ENCODE measurements at places on chromosomes 2 and 18.

DNA sequence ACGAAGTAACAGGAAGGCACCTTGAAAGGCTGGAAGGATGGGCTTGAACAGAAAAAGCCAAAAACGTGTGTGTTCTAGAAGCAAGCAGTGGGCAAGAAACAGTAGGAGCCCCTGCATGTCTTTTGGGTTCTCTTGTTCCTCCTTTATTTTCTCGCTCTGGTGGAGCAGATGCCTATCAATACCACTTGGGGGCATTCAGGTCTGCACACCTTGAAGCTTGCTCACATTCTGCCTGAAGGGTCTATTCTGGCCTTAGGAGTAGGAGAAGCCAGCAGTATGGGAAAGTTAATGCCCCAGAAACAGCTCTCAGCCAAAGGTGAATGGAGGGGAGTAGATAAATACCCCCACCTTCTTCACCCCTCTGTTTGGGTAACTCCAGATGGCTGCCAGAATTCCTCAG is 204.5 kb downstream of the TXNL1 start:
- no peak for DNase-seq

GRCh38 chr2:437756-438393 is 150.0 kb upstream of the ALKAL2 start:
- DNase-seq = no peak

DNA sequence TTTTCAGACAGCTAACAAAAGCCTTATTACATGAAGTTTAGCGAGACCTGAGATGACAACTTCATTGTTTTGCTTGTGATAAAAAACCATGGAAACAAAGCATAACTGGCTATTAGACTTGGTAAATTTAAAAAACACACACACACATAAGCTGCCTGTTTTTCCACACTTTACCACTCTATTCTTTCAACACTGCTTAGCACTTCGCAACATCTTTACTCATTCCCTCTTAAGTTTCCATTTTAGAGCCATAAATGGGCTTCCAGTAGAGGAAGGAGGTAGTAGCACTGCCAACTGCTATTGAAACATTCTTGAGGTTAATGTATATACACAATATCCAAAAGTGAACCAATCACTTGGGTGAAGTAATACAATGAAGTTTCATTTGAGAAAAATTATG is 54.1 kb downstream of the BAZ2B start:
- DNase-seq = no peak

DNA sequence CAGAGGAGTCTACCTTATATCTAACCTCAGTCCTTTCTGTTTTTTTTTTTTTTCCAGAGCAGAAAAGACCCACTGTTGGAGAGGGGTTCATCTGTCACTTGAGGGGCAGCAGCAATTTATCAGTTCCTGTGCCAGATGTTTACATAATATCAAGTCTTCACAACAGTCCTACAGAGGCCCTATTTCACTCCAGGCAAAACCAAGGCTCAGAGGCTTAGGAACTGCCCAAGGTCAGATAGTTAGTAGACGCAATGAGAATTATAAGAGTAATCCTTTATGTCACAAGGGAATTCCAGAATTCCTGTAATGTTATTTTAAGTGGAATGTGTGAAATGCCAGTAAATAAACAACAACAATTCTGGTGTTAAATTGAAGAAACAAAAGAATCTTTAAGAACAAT is 696.1 kb downstream of the NRXN1 start:
- DNase-seq = no peak

DNA sequence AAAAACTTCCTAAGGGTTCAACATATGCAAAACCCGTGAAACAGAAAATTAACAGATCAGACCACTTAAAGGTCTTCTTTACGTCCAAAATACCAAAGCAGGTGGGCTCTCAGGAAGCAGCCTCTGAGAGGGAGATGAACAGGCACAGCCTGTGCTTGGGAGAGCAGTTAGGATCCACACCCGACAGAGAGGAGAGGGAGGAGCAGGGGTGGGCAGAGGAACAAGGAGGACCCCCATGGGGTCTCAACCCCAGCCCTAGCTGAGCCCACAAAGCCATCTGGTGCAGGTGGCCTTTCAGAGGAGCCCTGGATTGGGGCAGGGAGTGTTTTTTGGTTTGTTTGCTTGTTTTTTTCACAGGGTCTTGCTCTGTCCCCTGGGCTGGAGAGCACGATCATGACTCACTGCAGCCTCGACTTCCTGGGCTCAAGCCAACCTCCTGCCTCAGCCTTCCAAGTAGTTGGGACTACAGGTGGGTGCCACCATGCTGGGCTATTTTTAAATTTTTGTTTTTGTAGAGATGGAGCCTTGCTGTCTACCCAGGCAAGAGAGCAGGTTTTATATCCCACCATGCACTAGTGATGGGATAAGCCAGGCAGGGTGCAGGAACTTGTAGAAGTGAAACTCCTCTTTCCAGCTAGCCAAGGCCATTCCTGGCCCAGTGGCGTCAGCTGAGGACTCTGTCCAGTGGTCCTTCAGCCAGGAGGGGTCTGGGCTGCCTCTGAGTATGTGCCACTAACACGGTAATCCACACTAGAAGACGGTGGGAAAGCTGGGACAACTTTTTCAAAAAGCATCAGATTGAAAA is 154.1 kb upstream of the HDAC4 start:
- DNase-seq = no peak

DNA sequence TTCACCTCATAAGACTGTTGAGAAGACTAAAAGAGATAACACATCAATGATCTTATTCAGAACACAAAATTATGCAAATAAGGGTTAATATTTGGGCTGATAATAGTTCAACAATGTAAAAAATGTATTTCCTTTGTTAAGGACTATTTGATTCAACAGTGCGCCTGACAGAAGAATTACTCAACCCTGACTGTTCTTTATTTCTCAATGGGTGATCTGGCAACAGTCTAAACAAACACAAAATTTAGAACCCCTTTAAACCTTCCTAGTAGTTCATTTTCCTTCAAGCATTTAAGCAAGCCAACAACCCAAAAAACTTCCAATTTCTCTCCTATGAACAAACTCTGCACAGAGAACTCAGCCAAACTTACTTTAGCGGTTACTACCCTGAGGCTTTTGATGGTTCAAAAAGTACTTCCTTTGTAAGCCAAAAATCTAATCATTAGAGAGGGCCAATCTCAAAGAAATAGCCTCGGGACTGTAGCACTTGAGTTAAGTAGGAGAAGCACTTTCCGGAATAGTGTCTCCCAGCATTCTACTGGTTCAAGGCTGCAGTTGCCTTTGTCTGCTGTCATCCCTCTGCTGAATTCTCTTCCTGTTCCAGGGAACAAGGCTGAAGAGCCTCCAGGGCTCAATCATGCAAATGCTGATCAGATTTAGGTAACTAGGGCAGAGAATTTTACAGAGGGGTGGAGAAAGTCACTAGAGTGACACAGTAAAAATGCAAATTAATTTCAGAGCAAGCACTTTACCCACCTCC is 40.9 kb upstream of the MAPK4 start:
- DNase-seq = no peak

GRCh38 chr18:9586814-9587213 is 27.5 kb downstream of the PPP4R1 start:
- DNase-seq = no peak

DNA sequence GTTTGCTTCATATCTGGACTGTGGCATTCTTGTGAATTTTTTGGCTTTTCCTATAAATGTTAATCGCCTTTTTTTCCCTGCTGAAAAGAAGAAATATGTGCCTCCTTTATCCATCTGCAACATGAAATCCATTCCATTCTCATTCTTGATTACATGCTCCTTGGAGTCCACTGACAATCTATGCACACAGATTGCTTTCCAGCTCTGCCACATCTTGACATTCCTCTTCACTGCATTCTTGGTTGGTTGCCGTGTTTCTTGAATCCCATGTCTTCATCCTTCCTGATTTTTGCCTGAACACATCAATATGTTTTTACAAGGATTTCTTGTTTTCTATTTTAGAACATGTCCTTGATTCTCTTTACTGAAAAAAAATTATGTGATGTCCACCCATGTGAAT is 26.7 kb upstream of the BIRC6 start:
- no peak for DNase-seq

GRCh38 chr2:197827618-197828017 is 23.2 kb downstream of the PLCL1 start:
- DNase-seq = no peak

- DNase-seq = no peak
Measured at GRCh38 chr2:41933585-41934320, 114.1 kb upstream of the PKDCC start.

DNA sequence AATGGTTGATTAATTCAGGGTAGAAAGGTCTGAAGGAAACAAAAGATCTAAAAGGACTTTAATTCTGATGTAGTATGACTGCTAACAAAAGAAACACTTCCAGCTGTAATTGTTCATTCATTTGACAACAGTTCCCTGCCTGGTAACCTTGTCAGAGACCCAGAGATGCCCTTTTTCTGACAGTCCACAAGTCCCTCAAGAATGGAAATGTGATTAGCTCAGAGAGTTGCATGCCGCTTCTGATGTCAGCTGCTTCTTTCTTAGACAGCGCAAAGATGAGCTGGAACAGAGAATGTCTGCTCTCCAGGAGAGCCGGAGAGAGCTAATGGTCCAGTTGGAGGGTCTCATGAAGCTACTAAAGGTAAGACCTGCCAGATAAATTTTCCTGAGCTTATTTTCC is 153.6 kb downstream of the DTNA start:
- DNase-seq = no peak

DNA sequence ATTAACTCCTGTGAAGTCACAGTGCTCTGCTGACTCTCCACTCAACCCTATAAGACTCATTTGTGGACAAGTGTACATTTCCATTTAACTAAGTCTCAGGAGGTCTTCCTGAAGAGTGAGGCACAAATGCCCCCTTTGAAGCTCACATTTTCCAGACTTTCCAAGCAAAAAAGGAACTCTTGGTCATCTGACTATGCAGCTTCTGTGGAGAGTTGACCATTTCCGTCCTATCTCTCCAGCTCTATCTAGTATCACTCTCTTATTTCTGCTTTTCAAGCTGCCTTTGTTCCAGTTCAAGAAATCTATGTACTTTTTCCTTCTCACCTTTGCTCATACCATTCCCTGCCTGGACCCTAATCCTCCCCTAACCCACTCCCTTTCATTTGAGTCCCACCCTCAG is 77.0 kb downstream of the ANTXR1 start:
- DNase-seq = no peak

GRCh38 chr2:21757805-21758430 is 634.1 kb downstream of the TDRD15 start:
- no peak for DNase-seq

- no peak for DNase-seq
Measured at GRCh38 chr18:77876319-77876865, 626.7 kb downstream of the GALR1 start.

DNA sequence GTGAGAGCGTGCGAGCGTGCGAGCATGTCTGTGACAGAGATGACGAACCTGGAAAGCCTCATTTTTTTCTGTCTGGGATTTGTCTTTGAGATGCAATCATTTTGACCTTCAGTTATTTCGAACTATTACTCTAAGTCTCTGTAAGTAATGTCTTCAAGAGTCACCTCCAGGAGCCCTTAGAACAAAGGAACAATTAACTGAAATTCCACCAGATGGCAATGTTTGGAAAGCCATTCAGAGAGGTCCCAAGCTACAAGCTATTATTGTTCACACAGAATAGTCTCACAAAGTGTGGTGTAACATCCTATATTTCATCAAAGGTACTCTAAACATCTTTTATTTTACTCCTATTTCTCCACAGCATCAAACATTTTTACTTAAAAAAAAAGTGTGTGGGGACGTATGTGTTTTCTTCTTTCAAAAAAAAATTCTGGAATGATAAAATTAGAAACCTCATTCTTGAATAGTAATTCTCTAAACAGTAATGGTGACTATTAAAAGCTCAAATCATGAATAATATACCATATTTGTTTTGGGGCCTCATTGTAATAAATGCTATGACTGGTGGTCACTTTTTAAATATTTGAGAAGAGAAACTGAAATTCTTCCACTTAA is 35.1 kb upstream of the MAPRE2 start:
- DNase-seq = peak; percentile 76

DNA sequence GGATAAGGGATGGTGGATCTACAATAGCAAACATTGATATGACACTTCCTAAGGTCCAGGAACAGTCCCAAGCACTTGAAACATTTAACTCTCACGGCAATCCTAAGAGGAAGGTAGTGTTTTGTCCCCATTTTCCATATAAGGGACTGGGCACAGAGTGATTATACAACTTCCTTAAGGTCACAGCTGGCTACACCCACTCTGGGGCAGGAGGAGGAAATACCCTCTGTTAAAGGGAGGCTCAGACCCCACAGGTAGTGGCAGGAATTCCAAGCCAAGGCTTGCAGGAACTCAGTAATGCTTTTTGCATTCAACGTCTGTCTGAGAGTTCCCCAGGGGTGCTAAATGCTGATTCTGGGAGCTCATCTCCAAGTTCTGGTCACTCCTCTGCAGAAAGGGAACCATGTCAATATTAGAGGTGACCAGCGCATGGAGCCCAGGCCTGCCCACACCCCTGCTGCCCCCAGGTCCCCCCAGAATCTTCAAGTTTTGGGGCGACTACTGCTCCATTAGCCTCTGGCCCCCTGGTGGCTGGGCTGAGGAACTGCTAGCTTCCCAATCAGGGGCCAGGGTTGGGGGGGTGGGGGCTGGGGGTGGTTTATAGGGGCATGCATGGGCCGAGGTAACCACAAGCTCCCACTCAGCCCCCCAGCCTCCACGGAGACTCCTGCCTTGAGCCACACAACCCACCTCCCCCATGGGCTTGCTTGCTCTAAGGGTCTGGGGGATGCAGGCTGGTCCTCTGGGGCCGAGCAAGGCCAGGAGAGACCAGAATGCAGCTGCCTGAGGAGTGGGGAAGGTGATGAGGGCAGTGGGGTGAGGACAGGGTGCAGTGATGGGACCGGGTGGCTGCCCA is 11.1 kb downstream of the OBSL1 start:
- DNase-seq = no peak

DNA sequence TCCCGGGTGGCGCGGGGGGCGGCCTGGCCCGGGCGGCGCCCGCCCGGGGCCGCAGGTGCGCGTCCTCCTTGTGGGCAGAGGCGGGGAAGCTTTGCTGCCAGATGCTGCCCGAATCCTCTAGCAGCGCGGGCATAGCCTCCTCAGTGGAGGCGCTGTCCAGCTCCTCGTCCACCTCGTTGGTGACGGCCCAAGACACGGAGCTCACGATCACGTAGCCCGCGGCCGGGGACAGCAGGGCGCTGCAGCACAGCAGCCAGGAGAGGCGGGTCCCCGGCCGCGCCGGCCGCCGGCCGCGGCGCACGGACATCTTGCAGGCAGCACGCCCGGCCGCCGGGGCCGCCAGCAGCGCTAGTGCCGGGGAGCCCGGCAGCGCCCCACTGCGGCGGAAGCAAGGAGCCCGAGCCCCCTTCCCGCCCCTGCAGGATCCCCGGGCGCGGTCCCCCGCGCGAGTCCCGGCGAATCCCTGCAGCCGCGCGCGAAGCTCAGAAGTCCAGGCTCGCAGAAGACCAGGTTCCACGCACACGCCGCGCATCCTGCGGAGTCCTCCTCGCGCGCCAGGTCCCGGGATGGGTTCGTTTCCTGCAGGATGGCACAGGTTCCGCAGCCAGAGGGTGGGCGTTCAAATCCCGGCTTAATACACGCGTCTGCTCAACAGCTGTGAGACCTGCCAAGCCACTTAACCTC is at the start of gene CREG2:
TSS of gene CREG2 (minus strand) at position 353 of the 684 bp plus-strand sequence. CDS start at position 307, 46 bp downstream.
- DNase-seq = peak; percentile 63

DNA sequence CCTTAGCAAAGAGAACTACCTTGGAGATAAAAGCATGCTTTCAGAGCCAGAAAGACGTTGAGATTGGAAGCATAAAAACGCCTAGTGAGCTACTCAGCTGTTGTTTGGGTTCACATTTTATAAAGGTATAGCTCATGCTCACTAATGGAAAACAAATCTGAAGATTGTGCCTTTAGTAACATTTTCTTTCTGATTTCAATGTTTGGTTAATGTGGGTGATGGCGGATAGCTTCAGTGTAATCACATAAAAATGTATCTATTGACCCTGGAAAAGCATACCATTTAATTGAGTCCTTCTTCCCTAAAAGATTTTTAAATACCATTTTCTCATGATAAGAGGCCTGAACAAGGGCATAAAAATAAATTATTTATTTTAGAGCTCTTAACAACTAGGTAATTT is 73.4 kb downstream of the DTNA start:
- DNase-seq = no peak

Measured in left kidney (tissue), 8 donors.